ENCODE measurements at places on chromosomes 13 and 19. TPM values are rescaled to one million over a fixed set of nuclear protein-coding genes. Genes with fewer than 3 reads are reported as not detected.
A peak's percentile ranks its signal among the peaks of the same experiment; 100 is the strongest.

- DNase-seq, result no peak
These were observed 4.6 kb downstream of the ANKRD10 start for GRCh38 chr13:110910013-110910890.

DNA sequence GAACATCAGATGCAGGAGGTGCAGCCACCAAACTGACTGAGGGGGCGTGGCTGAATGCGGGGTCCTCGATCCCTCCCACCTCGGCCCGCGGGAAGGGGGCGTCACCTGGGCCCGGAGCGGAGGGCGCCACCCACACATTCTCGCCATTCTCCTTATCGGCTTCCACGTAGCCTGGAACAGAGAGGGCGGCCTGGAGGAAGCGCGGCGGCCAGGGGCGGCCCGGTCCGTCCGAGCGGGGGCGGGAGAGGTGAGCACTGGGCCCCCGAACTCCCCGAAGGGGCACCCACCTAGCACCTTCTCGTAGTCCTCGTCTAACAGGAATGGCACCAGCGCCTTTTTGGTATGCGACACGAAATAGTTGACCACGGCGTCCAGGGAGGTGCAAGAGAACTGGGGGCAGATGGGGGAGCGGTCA is 11.8 kb downstream of the STAP2 start:
- peak; percentile 85 for DNase-seq

DNA sequence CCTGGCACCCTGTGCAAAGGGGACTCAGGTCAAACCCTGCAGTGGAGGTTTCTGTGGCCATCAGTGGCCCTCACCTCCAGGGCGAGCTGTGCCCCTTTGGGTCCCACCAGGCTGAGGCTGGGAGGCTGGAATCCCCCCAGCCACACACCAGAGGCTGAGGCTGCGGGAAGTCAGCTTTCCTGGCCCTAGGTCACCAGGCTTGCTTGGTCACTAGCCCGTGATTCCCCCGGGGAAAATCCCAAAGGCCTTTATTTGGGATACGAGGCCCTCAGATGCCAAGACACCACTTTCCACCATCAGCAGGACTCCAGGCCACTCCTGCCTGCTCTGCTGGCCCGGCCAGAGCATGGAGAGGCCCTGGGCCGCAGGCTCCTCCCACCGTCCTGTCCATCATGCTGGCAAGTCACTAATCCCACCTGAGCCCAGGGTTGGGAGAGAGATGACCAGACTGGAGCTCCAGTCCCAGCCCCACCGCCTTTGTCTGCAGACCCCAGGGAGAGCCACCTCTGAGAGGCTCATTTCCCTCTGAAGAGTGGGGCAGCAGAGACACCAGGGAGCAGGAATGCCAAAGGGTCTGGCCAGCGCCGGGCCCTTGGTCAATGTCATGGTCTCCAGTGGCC is 4.7 kb downstream of the NKPD1 start:
- DNase-seq, result peak; percentile 44

DNA sequence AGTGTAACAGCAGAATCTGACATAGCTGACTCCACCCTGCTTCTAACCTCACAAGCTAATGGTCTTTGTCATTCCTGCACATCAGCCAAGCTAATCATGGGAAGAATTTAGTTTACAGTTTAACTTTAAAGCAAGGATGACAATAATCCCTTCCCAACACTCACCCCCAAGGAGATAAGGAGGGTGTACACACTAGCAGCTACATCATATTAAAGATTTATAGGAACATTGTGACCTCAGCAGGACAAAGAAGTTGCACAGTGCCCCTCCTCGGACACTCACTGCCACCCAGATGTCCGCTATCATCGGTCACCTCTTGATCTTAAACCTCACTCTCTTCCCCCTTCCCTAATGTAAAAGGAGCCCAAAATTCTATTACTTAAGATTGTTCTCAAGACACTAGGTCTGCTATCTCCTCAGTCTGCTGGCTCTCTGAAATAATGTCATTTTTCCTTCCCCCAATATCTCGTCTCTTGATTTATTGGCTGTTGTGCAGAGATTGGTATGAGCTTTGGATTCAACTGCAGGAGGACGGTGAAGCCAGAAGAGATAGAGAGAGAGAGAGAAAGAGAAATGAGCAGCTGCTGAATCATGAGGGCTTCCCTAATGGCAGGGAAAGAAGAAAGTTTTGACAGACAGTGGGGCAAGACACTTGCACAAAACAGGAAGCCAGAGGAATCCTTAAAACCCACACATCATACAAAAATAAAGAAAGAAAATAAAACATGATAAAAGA is 17.5 kb upstream of the FFAR2 start:
- DNase-seq, result no peak

DNA sequence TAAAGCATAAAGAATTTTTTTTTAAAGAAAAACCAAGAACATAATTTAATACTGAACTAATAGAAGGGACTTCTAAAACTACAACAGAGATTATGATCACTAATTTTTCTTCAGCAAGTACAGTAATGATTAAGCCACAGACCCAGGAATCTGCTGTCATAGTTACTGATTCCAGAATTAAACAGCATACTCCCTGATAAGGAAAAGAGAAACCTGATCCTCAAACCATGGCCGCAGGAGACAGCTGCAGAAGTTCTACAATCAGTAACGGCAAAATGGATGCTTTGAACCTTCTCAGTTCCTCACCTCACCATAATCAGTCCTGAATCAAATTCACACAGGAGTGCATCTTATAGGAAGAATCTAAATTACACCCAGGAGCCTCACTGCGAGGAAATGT is 939.0 kb upstream of the SLITRK1 start:
- no peak for DNase-seq

GRCh38 chr13:110650436-110650835 is 35.1 kb downstream of the NAXD start:
- no peak for DNase-seq

GRCh38 chr13:43057653-43058317 is 34.4 kb downstream of the DNAJC15 start:
- DNase-seq, result peak; percentile 23

- DNase-seq, result no peak
These were observed 4.0 kb upstream of the IGFL1 start for GRCh38 chr19:46225558-46226004.

DNA sequence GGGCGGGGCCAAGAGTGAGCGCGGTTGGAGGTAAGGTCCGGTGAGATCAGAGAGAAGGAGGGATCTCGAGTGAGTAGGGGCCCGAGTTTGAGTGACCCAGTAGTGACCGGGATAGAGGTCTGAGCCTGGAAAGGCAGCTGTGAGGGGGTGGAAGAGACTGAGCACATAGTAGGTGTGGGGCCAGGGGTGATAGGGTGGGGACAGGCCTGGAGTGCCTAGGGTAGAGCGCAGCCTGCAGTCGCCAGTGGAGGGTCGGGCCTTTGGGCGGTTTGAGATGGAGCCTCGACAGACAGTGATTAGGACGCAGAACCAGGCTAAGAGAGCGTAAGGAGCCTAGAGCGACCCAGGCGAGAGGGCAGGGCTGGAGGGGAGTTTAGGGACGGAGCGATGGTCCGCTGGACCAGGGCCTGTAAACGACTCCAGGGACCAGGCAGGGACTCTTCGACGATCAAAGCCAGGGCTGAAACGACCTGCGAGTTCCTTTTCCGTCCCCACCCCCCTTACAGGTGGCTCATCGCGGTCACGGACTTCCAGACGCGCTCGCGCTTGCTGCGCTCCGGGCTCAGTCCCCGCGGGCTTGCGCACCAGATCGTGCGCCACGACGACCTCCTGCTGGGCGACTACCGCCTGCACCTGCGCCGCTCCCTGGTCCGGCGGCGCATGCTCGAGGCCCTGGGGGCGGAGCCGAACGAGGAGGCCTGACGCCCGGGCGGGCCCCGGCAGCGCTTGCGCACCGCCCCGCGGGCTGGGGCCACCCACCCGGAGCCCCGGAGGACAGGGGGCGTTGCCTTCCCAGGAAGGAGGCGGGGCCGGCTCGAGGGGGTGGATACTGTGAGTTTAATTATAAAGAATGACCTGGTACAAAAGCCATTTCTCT is 9.4 kb downstream of the C19orf81 start:
- DNase-seq, result peak; percentile 95

GRCh38 chr19:40671404-40671803 is 19.0 kb downstream of the NUMBL start:
- DNase-seq, result no peak

DNA sequence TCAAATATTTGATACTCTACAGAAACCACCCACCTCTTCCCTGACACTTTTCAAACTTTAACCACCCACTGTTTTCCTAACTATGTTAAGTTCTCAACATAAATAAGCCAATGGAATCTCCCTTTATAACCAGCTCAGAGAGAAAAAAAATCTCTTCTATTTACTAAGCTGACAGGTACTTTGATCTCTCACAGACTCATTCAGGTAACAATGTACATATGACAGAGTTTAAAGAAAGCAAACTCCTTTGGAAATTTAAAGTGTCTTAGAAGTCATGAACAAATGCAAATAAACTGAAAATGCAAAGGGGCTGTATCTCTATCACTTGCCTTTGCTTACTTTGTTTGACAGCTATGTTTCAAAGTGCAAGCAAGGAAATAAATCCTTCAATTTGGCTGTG is 109.3 kb downstream of the KLF12 start:
- no peak for DNase-seq

- DNase-seq, result no peak
These were observed 67.0 kb downstream of the USP12 start for GRCh38 chr13:27104606-27105005.

- no peak for DNase-seq
These were observed 1.2 kb upstream of the MCF2L start for GRCh38 chr13:112967686-112968379.

GRCh38 chr19:35295792-35296462 is 4.0 kb downstream of the MAG start:
- peak; percentile 48 for DNase-seq

DNA sequence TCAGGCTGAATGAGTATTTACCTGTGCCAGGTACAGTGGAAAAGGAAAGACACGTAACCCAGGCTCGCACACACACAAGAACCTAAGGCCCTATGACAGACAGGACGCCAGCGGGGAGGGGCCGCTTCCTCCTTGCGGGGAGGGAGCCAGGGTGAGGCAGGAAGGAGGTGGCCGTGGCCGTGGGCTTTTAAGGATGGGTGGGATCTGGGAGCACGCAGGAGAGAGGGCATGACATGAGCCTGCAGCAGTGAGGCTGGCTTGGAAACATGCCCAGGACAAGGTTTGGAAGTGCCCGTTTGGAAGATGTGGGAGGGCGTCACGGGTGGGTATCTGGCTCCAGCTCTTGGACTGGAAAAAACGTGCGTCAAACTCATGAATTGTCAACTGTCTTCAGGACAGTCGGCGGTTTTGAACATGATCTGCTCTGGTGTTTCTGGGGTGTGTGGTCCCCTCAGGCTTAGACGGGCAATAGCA is 20.1 kb downstream of the SH3GL1 start:
- no peak for DNase-seq

GRCh38 chr13:46554951-46555350 is 2.0 kb downstream of the LRCH1 start:
- no peak for DNase-seq

GRCh38 chr19:11578258-11579142 is 1.1 kb upstream of the ACP5 start:
- peak; percentile 55 for DNase-seq

DNA sequence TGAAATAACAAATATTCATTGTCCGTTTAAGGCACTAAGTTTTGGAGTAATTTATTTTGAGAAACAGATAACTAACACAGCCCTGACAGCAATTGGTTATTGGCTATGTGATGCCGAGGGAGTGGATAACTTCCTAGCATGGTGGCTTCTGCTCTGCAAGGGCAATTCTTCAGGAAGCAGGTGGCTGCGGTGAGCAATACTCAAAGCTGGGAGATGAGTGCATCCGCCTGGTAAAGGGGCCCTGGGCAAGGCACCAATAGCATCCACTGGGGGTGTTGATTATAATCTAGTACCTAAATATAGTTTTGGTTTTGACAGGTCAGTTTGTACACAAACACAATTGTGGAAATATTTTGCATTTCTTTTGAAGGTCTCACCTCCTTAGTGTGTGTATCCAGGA is 41.0 kb downstream of the CCDC70 start:
- DNase-seq, result no peak

DNA sequence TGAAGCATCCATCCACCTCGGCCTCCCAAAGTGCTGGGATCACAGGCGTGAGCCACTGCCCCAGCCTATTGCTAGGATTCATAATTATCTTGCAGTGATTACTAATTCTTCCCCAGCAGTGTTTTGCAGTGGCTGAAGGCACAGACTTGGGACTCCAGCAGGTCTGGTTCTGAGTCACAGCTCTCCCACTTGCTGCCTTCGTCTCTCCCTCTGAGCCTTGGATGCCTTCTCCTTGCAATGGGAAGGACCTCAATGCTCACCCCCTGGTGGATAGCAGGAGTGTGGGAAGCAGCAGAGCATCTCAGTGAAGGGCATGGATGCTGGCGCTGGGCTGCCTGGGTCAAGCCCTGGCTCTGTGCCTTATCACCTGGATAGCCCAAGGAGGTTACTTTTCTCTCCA is 37.6 kb upstream of the SHKBP1 start:
- DNase-seq, result no peak

DNA sequence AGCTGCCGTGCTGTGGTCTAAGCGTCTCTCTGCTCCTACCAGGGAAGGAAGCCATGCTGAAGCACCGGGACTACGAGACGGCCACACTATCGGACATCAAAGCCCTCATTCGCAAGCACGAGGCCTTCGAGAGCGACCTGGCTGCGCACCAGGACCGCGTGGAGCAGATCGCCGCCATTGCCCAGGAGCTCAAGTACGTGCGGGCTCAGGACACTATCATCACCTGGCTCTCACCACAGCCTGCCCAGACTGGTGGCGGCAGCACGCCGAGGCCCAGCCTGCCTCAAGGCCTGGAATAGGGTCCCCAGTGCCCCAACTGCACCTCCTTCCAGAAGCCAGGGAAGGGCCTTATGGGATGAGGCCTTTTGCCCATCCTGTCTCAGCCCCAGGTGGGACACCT is 22.8 kb downstream of the CAPN12 start:
- DNase-seq, result no peak

- DNase-seq, result no peak
These were observed 660.9 kb downstream of the LIG4 start for GRCh38 chr13:107554460-107554859.

CEACAM3 gene
- total RNA-seq, result not detected

ADAMTSL5 gene
- 1.5 TPM for total RNA-seq

RGS9BP gene
- 0.24 TPM for total RNA-seq

TPTE2 gene
- total RNA-seq, result not detected

TM9SF2 gene
- total RNA-seq, result 81.9 TPM
